ENCODE measurements at places on chromosomes 5 and 9.

GRCh38 chr9:8706998-8707397, 907.4 kb upstream of the DMAC1 start:
- no peak for DNase-seq

GRCh38 chr9:90975781-90976538, 174.3 kb downstream of the SYK start:
- DNase-seq = no peak

- DNase-seq = no peak
Observed at GRCh38 chr9:131503626-131504465, 1.1 kb downstream of the POMT1 start.

GRCh38 chr9:1018121-1018520, 32.0 kb upstream of the DMRT2 start:
- peak; percentile 63 for DNase-seq

GRCh38 chr5:89055695-89056085, 172.7 kb upstream of the MEF2C start:
- DNase-seq = no peak

DNA sequence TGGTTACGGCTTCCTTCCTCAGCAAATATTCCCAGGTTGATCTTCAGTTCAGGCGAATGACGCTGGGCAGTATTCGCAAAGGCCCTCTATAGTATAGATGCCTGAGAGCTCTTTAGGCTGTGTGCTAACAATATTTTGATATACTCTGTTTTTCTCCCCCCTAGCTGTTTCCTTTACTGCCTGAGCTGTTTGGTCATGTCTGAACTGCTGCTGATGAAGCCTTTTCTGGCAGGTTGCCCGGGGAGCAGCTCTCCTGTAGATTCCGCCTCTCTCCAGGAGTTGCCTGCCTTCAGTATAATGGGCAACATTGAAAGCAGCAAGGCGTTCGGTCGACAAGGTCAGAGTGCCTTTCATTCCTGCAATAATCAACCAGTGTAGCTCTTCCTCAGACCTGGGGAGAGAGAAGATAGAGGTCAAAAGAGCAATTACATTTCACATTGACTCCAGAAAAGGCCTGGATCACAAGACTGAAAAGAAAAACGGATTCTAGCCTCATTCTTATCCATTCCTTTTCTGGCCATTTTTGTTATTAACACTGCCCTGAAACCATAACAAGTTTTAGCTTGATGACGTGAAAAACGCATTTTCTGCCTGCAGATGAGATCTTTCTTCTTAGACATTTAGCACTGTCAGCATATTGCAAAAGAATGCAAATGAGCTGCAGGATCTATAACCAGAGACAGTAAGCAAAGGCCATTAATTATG, 60.1 kb upstream of the ZNF608 start:
- DNase-seq = peak; percentile 63

GRCh38 chr9:132160802-132161742, 786 bp upstream of the NTNG2 start:
- peak; percentile 84 for DNase-seq

DNA sequence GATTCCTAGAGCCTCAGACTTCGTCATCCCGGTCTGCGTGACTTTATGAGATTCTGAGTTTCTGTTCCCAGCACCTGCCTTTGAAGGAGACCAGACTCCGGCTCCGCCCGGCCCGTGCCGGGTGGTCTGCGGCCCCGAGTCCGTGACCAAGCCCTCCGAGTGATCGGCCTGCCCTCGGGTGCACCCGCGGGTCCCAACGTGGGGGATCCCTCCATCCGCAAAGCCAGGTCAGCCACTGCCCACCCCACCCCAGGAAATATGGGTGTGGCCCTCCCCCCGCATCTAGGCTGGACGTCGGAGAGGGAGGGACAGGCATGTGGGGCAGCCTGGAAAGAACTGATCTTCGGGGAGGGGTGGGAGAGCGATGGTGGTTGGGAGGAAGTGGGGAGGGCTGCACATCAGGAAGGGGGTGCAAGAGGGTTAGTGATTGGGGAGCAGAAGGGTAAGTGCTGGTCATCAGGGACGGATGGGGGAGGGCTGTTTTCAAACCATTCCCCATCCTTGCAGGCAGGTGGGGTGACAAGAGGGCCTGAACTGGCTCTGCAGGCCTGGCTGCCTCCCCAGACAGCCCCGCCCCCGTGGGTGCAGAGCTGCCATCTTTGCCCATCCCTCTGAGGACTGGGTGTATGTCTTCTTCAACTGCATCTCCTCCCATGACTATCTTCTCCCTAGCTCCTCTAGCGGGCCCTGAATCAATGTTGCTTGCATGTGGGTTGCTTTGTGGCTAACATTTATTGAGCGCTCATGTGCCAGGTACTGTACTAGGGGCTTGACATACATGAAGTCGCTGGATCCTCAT, 747 bp downstream of the LRSAM1 start:
- DNase-seq = no peak

- peak; percentile 24 for DNase-seq
Observed at GRCh38 chr9:14222149-14222835, 91.6 kb downstream of the NFIB start.

DNA sequence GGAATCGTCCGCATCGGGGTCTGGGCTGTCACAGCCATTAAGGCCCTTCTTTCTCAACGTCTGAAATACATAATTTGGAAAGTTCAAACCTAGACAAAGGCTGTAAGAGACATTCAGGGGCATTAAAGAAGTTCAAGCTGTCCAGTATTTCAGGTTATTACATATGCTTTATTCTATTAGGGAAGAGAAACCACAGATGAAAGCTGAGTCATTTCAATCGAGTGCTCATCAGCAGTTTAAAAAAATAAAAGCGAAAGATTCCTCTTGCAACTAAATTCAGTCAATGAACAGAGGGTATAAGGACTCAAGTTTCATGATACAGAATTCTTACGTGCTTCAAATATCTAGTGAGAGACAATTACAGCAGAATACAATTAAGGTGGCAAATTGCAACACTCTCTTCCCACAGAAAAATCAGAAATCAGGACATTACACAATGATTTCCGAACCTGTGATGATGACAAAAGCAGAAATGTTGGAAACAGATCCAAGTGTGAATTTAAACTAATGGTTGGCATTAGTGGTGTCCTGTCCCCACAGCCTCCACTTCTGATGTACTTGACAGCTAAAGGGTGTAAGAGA, 121.6 kb downstream of the MEF2C start:
- DNase-seq = no peak

- DNase-seq = no peak
Observed at GRCh38 chr5:149426931-149427330, 47.8 kb upstream of the IL17B start.

- no peak for DNase-seq
Observed at GRCh38 chr9:134559013-134559412, 82.6 kb upstream of the COL5A1 start.

DNA sequence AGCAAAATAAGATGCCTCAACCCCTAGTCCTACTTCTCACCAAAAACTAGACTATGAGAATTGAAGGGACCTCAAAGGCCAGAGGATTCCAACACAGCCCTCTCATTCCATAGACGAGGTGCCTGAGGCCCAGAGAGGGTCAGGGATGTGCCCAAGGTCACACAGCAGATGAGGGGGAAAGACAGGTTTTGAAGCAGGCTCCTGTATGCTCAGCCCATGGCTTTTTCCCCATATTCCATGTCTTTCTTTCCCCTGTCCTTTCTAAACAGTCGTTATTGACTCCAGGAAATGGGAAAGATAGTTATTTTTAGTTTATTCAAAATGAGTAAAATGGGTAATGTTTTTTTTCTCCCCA, 61.2 kb upstream of the COL15A1 start:
- DNase-seq = no peak

- no peak for DNase-seq
Observed at GRCh38 chr5:127097278-127097677, 24.0 kb upstream of the C5orf63 start.

DNA sequence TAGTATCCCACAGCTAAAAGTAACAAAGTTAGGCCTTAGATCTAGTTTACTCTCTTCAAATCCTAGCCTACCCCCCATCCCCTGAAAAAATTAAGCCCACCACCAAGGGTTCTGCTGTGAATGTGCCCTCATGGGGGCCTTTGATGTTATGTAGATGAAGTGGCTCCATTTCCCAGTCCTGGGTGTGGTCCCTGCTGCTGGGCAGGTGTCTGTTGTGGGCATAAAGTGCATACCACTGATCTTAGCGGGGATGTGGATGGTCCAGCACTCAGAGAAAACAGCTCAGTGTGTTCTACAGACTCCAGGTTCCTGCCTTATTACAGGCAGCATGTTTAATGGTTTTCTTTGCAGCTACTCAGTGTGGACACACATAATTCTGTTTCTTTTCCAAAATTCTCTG, 1.9 kb downstream of the PCBD2 start:
- no peak for DNase-seq

DNA sequence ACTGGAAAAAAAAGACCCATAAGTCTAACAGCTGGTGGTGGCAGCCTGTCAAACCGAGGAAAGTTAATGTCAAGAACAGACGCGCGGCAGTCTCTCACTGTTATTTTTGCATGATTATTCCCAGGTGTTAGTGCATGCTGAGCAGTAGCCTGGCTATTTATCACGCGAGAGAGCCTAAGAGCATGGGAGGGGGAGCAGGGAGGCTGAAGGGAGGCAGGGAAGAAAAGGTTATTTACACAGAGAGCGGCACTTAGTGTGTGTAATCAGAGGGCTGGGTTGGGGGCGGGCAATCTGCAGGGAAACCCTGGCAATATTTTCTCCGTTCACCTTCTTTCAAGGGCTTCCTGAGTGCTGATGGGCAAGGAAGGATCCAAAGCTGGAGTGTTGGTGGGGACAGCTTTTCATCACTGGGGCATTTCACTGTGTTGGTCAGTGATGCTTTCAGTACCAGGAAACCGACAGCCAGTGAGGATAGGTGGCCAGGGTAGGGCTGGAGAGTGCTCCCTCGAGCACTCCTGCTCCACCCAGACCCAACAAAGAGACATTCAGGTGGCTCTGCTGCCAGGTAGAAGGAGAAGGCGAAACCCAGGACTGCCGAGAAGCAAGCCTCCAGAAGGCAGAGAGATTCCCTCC, 39.6 kb downstream of the ZNF608 start:
- peak; percentile 94 for DNase-seq

GRCh38 chr5:128477944-128478343, 60.1 kb downstream of the FBN2 start:
- no peak for DNase-seq

DNA sequence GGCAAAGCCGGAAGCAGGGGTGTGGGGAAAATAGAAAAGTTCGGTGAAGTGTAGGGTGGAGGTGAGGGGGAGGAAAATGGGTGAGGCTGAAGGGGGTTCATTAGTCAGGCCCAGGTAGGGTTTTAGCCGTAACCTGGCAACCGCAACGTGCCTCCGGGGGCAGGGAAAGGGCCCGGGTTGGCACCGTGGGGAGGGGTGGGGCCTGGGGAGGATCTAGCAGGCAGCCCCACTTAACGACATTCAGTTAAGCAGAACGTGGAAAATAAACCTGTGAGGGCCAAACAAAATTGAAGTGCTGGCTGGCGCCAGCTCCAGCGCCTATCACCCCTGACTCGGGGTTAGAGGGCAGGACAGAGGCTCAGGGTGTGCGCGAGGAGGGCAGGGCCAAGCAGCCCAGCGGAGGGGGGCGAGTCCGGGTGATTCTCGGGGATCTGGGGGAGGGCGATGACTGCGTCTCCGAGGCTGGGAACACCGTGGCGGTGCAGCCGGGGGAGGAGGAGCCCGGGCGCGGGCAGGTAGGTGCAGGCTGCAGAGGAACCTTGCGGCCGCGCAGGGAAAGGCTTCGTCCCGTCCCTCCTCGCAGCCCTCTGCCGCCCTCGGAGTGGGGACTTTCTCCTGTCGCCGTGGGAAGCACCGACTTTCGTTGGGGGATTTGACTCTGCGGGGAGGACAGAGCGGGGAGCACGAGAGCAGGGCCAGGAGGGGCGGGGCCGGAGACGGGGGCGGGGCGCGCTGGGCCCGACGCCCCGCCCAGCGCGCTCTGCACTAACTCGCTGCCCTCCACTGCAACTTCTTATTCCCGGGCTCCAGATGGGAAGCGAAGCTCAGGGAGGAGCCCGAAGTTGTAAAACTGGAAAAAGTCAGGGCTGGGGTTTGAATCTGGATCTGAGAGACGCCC, 5.1 kb downstream of the RGS14 start:
- peak; percentile 43 for DNase-seq

DNA sequence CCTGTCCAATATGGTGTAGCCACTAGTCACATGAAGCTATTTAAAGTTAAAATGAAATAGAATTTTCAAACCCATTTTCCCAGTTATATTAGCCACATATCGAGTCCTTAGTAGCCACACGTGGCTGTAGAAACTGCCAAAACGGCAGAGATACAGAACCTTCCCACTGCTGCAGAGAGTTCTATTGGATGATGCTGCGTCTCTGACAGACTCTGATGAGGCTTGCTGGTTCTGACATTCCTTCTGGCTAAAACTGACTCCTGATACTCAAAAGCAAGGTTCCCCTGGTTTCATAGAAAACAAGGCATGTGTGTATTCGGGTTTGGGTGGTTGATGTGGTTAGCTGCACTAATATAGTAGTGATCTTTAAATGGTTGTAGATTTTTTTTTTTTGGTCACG, 91.5 kb downstream of the TLE4 start:
- DNase-seq = no peak

- DNase-seq = no peak
Observed at GRCh38 chr9:93025736-93026135, 32.8 kb upstream of the SUSD3 start.

GRCh38 chr5:179259731-179260323, 85.4 kb downstream of the ADAMTS2 start:
- no peak for DNase-seq

- peak; percentile 68 for DNase-seq
Observed at GRCh38 chr5:151298063-151298855, 5.3 kb downstream of the SLC36A3 start.

GRCh38 chr5:33075731-33076130, 364.6 kb downstream of the NPR3 start:
- no peak for DNase-seq

DNA sequence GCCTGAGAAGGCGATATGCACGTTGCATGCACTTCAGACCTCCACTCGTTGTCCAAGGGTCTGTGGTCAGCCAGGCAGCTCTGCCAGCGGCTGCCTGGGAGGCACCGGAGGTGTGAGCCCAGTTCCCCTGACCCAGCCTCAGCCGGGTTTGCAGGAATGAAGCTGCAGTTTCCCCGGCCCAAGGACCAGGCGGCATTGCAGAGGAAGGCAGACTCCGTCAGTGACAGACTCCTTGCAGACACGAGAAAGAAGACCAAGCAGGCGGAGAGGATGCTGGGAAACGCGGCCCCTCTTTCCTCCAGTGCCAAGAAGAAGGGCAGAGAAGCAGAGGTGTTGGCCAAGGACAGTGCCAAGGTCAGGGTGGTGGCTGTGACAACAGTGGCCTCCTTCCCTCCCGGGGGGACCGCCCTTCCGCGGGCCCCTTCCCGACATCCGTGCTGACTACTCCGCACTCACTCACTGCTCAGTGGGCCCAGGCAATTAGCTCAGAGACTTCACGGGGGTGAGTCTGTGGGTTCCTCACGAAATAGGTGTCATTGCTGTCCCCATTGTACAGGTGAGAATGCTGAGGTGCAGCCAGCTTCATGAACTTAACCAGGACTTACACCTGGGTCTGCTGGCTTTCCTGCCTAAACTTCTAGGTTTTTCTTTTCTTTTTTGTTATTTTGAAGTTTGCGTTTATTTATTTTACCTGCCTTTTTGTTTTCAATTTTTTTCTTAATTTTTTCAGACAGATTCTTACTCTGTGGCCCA, 10.8 kb upstream of the AIF1L start:
- no peak for DNase-seq

GRCh38 chr9:38149647-38150046, 80.6 kb upstream of the SHB start:
- DNase-seq = no peak

GRCh38 chr9:406886-407654, 192.4 kb downstream of the DOCK8 start:
- peak; percentile 40 for DNase-seq
